ENCODE measurements at places on chromosomes 2 and 18.

DNA sequence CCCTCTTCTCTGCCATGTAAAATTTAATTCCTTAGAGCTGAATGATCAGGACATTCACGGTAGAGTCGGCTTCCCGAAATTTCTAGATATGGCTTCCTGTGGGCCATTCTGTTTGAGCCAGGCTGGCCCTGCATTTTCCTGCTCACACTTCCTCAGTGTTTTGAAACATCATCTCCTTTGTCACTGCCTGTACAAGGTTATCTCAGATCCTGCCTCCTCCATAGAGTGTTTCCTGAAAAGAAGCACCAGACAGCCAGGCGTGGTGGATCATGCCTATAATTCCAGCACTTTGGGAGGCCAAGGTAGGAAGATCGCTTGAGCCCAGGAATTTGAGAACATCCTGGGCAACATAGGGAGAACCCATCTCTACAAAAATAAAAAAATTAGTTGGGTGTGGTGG is 43.6 kb downstream of the GRHL1 start:
- no peak for DNase-seq

GRCh38 chr18:303011-303410 is 35.2 kb upstream of the THOC1 start:
- DNase-seq: no peak

- no peak for DNase-seq
Measured at GRCh38 chr18:44041553-44041952, 639.1 kb upstream of the SETBP1 start.

DNA sequence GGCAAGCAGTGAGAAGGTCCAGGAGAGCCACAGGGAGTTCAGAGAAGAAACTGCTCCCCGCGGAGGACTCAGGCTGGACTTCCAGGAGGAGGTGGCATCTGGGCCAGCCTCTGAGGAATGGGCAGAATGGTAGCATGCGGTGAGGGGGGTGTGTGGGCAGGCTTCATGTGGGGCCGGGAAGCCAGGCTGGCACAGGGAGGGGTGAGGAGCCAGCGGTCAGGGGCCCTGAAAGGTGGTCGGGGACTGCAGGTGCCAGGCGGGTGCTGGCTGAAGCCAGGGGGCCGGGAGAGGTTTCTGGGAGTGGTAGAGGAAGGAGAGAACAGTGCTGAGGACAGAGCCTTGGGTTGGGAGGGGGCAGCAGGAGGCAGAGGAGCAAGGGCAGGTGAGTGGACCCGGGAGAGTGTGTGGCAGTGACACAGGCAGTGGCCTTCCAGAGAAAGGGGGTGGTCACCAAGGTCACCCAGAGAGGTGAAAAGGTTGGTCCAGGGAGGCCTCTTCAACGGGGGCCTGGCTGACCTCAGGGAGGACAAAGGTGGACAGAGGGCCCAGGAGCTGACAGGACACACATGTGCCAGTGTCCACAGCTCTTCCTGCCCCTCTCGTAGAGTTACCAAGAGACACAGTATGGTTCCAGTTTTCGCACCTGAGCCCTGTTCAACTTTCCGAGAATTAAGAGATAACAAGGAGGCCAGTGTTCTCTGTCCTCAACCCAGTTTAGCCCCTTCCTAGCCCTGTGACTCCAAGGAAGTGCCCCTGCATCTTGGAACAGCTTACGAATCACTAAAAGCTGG is 101.2 kb upstream of the ASB18 start:
- DNase-seq: no peak

- DNase-seq: no peak
Measured at GRCh38 chr2:227608561-227609338, 5.9 kb downstream of the SCYGR3 start.

GRCh38 chr2:201185863-201186262 is 2.9 kb downstream of the CASP10 start:
- DNase-seq: no peak

DNA sequence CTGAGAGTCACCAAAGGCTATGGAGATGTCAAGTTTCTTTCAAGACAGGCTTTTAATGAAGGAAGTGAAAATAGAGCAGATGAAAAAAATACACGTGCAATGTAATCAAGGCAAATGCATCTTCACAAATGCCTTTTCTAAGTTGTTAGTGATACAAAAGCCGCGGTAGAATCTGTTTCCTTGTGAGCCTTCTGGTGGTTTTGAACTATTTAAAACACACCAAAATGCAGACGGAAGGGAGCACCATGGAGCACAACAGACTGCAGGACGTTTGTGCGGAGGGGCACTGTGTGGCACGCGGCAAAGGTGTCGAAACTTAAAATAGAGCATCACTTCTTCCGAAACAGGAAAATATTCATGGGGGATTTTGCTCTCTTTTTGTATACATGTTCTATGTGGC is 65.0 kb upstream of the BOD1L2 start:
- no peak for DNase-seq

DNA sequence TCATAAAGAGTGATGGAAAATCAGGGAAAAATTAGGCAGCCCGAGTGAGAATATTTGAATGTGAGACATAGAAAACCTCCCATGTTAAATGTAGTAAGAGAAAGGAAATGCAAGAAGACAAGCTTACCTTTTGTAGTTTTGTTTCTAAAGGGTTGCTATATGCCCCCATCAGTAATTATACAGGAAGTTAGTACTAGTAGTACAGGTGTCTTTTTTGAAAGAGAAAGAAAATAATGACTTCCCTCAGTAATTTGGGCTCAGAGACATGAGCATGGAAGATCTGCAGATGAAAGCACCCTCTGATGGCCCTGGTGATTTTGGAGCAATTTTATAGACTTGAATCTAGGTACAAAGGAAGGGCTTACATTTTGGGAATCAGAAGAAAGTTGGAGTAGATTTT is 80.8 kb downstream of the RHBDD1 start:
- no peak for DNase-seq
